ENCODE measurements at places on chromosomes 7 and 10.
A peak's percentile ranks its signal among the peaks of the same experiment; 100 is the strongest.

GRCh38 chr10:23063045-23063972, 32.1 kb upstream of the MSRB2 start:
- DNase-seq: no peak

DNA sequence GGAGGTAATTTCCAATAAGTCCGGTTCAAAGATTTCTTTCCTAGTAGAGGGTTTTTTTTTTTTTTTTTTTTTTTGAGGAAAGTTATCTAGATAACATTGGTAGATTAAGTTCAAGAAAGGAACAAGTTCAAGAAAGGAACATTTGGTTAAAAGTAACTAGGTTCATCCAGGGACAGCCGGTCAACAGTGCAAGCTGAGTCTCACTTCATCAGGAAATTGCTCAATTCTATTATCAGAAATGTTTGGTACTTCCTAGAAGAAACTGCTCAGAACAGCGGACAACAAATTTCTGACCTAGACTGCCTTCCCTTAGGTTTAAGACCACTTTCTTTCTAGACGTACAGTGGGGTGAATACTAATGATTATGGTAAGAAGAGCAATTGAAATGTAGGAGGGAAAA, 3.7 kb upstream of the IL2RA start:
- DNase-seq: no peak

DNA sequence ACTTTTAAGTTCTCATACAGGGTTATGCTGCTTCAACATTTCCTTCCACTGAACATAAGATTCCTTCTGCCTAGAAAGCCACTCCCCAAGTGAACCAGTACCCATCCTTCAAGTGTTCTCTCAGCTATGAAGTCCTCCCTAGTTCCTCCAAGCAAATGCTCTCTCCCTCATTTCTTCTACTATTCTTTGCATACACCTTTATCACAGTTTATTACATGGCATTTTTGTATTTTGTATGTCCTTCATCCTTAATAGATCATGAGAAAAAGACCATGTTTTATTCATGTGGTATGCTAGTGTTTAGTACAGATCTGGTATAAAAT, 1.9 kb downstream of the SYPL1 start:
- DNase-seq: no peak

DNA sequence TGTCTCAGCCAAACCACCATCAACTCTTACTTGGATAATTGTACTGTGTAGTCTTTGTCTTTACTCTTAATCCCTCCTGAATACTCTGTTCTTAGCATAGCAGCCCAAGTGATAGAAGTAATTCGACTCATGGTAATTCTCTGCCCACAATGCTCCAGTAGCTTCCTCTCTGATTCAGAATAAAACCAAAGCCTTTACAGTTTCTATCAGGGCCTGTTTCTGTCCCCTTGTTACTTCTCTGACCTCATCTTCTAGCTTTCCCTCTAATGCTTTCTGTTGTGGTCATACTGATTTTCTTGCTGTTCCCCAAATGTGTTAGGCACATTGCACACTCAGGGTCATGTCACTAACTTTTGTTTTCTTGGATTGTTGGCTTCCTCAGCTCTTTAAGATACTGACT, 8.0 kb downstream of the ZNF518A start:
- no peak for DNase-seq

DNA sequence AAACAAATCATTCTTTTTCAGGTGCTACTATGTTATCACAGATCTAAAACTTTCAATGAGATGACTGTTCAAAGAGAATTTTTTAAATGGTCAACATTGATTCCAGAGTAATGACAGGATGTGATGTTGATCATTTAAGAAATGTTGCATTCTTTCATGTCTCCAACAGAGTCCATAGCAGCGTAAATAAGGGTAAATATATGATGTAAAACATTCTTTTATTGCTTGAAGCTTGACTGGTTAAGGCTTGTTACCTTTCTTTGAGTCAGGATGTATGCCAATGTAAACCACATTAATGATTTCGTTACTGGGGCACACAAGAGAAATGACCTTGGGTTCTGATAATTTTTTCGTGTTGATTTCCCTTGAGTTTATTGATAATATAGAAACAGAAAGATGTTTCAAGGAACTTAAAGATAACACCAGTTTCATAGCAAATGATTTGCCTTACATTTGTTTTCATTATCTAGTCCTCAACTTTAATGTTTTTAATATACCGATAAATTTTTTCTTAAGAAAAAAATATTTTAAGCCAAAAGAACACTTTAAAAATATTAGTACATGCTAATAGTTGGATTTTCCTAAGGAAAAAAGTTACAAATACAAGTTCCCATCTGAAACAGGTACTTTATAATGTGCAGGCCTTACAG, 3.5 kb downstream of the STK17A start:
- no peak for DNase-seq

- DNase-seq: no peak
These were observed 10.5 kb downstream of the PLXDC2 start for GRCh38 chr10:19826712-19827111.

GRCh38 chr10:13820119-13820963, 233.6 kb downstream of the PRPF18 start:
- no peak for DNase-seq

- no peak for DNase-seq
These were observed 42.6 kb downstream of the DRGX start for GRCh38 chr10:49353026-49353894.

DNA sequence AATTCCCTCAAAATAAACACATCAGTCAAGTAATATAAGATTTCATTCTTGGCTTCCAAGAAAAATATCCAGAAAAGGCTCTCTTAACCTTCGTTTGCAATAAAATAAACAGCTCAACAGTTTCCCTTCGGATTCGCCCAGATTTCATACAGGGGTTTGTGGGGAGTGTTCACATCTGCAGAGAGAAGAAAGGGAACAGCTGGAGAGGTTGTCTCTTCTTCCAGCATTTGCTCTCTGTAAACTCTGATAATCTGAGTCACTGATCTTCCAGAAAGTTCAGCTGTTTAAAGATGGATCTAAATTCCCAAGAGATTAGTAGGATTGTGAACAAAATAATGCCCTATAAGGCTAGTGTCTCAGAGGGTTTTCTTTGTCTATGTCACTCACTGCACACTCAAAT, 277.9 kb downstream of the HPSE2 start:
- no peak for DNase-seq

GRCh38 chr10:103153302-103154197, 39.5 kb downstream of the NT5C2 start:
- no peak for DNase-seq

- peak; percentile 43 for DNase-seq
These were observed 4.1 kb downstream of the KCNIP2 start for GRCh38 chr10:101839416-101840063.

- DNase-seq: no peak
These were observed 56.6 kb upstream of the STEAP4 start for GRCh38 chr7:88363249-88363648.

- DNase-seq: no peak
These were observed 215.9 kb downstream of the RAB11FIP2 start for GRCh38 chr10:117830787-117831212.

DNA sequence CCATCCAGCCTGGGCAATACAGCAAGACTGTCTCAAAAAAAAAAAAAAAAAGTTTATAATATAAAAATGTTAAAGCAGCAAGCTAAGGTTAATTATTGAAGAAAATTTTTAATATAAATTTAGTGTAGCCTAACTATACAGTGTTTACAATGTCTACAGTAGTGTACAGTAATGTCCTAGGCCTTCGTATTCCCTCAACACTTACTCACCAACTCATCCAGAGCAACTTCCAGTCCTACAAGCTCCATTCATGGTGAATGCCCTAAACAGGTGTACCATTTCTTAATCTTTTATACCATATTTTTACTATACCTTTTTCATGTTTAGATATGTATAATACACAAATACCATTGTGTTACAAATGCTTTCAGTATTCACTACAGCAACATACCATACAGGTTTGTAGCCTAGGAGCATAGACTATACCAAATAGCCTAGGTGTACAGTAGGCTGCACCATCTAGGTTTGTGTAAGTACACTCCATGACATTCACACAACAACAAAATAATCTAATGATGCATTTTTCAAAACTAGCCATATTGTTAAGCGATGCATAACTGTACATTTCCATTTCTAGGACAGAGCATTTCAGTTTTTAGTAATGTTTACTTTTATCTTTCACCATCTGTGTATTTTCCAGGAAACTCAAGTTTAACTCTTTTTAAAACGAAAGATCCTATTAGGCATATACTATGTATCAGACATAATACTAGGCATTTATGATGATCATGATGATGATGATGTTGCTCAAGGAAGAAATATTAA, 43.3 kb downstream of the CNOT4 start:
- DNase-seq: no peak

Measured in right forelimb (tissue), 1 donor.